Nephron progenitor cell (in vitro differentiated cells): ENCODE measurements at places on chromosomes 6 and 20.

GRCh38 chr20:44728801-44729443 lies 13.8 kb downstream of the CCN5 start:
- no peak for DNase-seq

DNA sequence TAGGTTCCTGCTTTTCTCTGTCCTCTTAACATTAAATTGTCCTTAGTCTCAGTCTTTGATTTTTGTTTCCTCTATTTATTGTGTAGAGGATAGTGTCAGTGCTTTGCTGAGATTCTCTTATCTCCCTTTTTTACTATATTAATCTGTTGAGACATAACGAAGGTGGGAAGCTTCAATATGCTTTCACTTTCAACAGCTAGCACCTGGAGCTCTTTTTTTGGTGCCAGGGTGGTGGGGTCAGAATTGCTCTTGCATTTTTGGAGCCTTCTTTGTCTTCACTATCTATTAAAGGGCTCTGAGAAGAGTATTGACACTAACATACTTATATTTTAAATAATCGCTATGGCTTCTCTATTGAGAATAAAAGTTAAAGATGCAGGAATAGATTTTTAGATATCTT lies 97.1 kb upstream of the EPHA7 start:
- DNase-seq: no peak

GRCh38 chr20:49693435-49694171 lies 20.1 kb downstream of the B4GALT5 start:
- DNase-seq: no peak

DNA sequence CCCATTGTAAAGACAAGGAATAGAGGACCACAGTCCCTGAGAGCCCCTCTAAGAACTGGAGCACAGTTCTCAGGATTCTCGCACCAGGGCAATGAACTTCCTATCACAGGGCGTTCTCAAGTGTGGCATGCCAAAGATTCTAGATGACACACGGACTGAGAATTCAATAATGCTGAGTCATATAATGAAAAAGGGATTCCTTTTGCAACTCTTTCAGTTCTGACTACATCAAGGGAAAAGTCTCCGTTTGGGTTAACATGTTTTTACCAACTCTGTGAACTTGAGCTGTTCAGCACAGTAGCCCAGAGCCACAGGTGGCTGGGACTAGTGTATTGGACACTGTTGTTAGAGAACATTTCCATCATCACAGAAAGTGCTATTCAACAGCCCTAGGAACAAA lies 3.4 kb downstream of the MED20 start:
- no peak for DNase-seq

DNA sequence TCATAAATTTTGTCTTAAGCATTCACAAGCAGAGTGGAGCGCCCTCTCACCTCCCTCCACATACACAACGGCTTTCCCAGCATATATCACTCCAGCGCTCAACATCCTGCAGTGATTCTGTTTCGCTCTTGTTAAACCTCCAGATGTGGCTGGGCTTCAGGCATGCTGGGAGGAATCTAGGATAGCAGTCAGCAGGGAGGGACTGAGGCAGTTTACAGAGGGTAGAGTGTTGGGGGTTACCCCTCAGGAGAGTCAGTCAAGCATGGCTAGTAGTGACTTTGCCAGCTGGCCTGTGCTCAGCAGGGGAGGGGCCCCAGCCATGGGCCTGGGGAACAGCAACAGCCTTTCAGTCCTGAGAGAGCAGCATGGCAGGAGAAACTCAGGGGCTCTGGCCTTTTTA lies 161.4 kb upstream of the FLRT3 start:
- DNase-seq: peak; percentile 40
